NCI-H2107 (cell line): ENCODE measurements at places on chromosomes 2 and 18.
A peak's percentile ranks its signal among the peaks of the same experiment; 100 is the strongest.

GRCh38 chr2:32832821-32833220 lies 113.9 kb upstream of the LTBP1 start:
- DNase-seq: no peak

- DNase-seq: no peak
These were observed 31.1 kb downstream of the SPATS2L start for GRCh38 chr2:200337621-200338020.

DNA sequence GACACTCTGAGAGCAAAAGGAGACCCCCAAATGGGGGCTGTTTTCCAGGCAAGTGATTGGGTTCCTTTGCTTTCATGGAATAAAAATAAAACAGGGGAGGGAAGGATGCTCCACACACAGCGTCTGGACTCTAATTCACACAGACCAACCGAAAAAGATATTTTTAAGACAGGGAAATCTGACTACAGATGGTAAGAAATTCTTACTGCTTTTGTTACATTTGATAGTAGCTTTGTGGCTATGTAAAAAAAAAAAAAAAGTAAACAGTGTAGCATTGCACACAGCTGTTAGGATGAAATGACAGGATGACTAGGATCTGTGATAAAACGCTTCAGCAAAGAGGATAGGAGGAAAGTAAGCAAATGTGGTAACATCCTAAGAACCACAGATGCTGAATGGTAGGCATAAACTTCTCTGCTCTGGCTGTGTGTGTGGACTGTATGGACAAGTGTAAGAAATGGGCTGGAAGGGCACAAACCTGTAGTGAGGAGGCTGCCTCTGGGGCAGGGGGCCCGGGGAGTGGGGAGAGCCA lies 207.6 kb downstream of the ANAPC1 start:
- no peak for DNase-seq

DNA sequence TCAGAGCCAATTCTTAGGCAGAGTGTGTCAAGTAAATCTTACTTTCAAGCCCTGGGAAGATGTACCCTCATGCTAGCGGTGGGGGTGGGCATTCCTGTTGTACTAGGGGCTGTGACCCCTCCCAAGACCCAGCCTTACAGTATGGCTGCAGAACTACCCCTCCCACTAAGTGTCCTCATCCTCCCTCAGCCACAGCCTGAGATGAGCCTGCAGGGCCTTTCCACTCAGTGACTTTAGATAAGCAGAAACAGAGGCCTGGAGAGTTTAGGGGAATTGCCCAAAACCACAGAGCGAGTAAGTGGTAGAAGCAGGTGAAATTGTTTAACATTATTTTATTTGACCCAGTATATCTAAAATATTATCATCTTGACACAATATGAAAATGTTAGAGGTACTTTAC lies 36.6 kb downstream of the TTC32 start:
- DNase-seq: no peak

DNA sequence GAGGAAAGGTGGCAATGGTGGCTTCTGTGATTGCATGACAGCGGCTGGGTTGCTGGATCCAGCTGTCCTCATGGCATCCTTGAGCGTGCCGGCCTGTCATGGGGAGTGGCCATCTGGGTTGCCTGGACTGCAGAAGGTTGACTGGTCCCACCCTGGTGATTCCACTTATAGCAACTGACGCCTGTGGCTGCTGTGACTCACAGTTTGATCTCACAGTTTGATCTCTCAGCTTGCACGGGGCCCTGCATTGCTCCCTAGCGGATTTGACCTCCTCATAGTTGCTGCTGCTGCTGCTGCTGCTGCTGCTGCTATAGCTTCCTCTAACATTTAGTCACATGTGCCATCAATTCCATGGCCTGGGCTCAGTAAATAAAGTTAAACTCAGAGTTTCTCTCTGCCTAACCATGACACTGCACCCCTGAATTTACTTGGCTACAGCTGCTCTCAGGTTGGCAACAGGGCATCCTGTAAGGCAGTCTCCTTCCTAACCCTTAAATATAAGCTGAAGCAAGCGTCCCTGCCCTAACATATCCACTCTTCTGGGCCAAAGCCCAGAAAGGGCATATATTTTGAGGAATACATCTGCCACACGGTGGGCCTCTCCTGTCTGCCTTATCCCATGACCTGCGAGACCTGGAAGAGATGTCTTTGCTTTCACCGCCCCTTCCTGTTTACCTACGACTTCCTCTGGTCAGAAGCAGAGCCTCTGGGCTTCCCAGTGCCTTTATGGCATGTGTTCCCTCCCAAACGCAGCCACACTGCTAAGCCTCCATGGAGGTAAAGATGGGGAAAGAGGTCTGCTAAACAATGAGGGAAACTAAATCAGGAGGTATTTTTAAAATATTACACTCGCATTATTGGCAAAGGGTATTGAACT lies 37.8 kb upstream of the CCDC150 start:
- DNase-seq: no peak

GRCh38 chr18:23793985-23794867 lies 105.0 kb downstream of the LAMA3 start:
- no peak for DNase-seq

GRCh38 chr2:33111002-33111446 lies 164.3 kb downstream of the LTBP1 start:
- no peak for DNase-seq

- DNase-seq: no peak
These were observed 261.4 kb downstream of the EPHA4 start for GRCh38 chr2:221310730-221311129.

GRCh38 chr2:217286833-217287232 lies 427.0 kb upstream of the TNP1 start:
- no peak for DNase-seq

GRCh38 chr2:126802774-126803433 lies 95.8 kb upstream of the TEX51 start:
- no peak for DNase-seq

DNA sequence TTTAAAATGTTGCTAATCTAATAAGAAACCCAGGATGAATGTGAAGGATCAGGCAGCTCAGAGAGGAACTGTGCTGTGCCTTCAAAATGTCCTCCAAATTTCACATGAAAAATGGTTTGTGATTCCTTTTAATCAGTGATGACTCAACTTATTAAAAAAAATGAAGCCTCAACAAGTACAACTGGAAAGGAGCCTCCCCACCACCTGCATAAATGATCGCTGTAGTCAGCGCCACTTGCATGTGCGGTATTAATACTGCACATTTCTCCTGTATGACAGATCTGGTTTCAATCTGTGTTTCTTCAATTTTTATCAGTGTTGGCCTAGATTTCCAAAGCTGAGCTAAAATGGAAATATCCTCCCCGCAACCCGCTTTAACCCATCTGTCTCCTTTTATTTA lies 115.0 kb upstream of the TMEM200C start:
- DNase-seq: no peak

DNA sequence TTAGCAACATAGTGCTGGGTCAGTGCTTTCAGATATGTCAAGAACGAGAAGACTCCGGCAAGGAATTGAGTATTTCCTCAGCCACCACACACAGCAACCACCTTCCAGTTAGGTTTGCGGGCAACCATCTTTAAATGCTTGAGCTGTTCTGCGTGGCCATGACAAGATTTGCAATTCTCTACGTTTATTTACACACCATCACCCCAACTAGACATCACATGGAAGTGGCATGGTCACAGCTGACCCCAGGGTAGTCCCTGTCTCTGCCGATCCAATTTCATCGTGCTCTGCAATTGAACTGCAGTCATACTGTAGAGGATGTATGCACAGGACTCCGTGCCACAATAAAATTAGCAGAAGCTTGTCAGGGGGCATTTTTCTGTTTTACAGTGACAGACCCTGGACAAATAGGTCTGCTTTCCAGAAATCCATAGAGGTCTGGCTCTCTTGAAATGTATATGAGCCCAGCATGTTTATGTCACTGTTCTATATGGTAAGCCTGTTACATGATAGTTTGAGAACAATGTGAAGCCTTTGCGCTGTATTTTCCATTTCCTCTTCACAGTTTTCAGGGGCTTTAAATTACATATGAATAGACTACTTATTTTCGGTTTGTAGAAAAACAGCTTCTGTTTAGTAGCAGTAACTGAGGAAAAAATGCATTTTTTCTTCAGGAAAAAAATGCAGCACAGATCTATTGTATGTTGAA lies 605.2 kb downstream of the NR4A2 start:
- no peak for DNase-seq

GRCh38 chr2:228774548-228774947 lies 496.5 kb downstream of the PID1 start:
- DNase-seq: no peak

DNA sequence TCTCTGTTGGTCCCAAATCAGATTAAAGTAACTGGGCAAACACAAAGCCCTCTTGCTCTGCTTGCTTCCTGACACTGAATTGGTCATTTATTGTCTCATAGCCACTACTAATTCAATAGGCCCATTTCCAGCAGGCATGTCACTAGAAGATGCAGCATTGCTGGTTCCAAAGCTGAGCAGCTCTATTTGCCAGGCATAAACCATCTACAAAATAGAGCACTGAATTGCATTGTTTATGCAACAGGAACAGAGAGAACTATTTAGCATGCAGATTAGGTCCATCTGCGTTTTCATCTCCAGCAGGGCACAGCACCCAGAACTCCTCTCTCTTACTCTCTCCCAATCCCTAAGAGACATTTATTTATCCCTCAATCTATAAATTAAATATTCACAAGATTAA lies 227.6 kb downstream of the SUCLG1 start:
- DNase-seq: no peak

DNA sequence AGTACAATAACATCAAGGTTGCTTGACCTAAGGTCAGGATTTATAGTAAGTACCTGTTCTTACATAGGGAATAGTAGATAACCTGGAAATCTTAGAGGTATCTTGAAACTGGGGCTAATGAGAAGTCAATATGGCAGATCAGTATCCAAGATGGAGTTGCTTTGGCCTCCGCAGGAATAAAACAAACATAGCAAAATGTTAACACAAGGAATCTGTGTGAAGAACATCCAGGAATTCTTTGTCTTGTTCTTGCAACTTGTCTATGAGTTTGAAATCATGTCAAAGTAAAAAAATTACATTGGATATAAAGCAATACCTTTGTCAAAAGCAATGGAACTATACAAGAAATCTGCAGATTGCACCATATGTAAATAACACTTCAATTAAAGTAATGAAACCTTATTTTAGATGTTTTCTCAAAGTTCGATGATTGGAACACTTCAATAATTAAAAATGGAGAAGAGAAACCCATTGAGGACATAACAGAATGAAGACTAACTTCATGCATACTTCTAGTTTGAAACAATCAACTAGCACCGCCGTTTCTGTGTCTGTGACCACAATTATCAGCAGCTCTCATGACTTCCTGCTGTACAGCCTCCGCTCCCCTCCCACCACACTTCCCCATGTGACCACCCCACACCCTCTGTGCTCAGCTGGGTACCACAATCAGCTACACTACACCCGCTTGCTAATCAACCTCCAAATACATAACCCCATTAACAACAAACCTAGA lies 27.6 kb downstream of the C2orf76 start:
- no peak for DNase-seq

GRCh38 chr2:134277223-134277622 lies 23.4 kb downstream of the MGAT5 start:
- DNase-seq: no peak

DNA sequence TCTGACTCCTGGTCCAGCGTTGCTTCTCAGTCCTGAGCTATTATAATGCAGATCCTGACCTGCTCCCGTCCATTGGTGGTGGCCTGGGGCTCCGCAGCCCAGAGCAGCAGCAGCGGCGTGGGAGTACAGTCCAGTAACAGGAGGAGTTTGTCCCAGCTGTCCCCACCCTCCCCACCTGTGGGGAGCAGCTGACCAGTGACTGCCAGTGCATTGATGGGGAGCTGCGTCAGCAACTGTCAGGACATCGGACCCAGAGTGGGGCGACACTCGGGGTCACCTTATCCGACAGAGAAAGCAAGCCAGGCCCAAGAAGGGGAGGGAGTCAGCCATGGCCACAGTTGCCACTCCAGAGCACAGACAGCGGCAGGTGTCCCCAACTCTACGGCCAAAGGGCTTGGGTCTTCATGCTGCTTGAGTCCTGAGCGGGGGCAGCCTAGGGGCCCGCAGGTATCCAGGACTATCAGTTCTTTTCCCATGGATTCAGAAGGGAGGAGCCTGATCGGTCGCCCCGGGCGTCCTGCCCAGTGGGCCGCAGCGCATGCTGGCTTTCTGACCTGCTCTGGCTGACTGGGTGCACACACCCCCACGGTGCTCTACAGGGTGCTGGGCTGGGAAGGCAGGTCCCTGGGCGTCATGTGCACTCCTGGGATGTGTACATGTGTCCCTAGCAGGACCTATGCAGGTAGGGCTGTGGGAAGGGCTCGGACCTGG lies 29.7 kb downstream of the DNMT3A start:
- no peak for DNase-seq

DNA sequence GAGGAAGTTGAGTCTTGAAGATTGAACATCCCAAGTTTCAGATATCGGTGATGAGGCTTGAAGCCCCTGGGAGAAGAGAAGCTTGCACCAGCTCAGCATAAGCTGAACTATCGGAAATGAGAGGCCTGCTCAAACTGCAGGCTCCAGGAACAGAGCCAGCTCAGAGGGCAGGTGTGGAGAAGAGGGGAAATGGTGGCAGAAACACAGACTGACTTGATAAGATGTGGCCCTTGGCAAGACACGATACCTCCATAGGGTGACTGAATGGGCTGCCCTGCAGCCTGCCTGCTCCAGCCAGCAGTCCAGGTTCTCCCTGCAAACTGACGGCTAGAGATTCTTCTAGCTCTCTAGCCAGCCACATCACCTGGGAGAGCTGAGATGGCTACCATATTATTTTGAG lies 86.6 kb downstream of the MYT1L start:
- DNase-seq: no peak

GRCh38 chr18:44198612-44199284 lies 481.9 kb upstream of the SETBP1 start:
- peak; percentile 64 for DNase-seq
